ENCODE measurements at places on chromosomes 7 and 10. TPM values are rescaled to one million over a fixed set of nuclear protein-coding genes. Genes with fewer than 3 reads are reported as not detected.

Gene DENND10
- 26.3 TPM for total RNA-seq

Gene PNLIPRP3
- total RNA-seq = 0.03 TPM

Gene HECW1
- total RNA-seq = 2.5 TPM

Gene SPDYE2
- total RNA-seq = not detected

Gene GSTO1
- 139 TPM for total RNA-seq

Gene LMTK2
- total RNA-seq = 9.1 TPM

Gene MCM10
- total RNA-seq = 26.8 TPM

Gene CNTNAP2
- total RNA-seq = 0.69 TPM

Gene GJD4
- 0.27 TPM for total RNA-seq
